ENCODE measurements at places on chromosomes 1 and 21.

DNA sequence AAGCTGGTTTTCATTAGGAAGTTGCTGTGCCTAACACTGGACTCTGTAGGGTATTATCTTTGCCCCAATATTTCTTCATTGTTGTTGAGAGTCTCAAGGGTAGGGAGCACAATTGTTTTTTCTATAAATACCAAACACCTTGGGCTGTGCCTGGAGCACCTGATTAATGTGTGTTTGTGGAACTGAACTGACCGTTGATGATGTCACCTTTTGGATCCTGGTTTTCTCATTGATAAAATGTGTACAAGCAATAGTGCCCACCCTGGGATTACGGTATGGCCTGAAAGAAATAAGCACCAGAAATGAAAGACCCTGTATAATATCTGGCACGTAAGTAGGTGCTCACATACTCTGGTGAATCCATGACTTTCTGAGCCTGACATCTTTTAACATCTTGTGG is 39.3 kb downstream of the KCNA2 start:
- no peak for DNase-seq

DNA sequence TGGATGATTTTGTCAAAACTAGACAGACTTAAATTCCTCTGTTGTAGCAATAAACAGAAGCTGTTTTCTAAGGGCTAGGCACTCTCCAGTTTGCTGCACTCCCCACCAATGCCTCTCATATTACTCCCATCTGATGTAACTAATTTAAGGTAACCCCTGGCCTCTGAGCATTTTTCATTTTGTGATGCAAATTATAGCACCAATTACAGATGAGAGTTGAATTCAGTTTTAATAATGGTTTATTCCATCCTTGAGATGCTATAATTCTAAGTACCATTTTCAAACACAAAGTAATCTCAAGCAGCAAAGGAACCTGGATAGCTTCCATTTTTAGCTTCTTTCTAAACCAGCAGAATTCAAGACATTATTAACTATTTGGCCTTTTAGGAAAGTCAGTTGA is 280.4 kb upstream of the DAB1 start:
- no peak for DNase-seq

DNA sequence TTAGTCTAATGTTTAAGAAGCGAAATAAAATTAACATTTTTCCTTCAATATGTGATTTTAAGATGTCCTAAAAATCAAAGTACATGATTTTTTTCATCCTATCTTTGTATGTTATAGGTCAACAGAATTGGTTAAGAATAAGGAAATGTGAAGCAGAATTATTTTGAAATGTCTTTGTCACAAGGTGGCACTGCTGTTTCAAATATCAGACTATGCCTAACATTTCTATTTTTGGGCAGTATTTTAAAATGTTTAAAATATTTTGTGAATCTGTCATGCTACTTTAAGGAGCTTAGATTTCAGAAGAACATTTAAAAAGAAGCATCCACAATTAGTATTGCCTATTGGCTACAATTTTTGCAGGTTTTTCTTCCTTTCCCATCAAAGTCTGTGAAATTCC is 38.7 kb downstream of the AMY1C start:
- DNase-seq, result no peak

- no peak for DNase-seq
Measured at GRCh38 chr1:3510956-3511250, 56.4 kb downstream of the ARHGEF16 start.

- DNase-seq, result no peak
Measured at GRCh38 chr21:15841856-15842564, 112.2 kb downstream of the USP25 start.

All from NCI-H146 (cell line).